ENCODE measurements at places on chromosomes 5 and 9.

DNA sequence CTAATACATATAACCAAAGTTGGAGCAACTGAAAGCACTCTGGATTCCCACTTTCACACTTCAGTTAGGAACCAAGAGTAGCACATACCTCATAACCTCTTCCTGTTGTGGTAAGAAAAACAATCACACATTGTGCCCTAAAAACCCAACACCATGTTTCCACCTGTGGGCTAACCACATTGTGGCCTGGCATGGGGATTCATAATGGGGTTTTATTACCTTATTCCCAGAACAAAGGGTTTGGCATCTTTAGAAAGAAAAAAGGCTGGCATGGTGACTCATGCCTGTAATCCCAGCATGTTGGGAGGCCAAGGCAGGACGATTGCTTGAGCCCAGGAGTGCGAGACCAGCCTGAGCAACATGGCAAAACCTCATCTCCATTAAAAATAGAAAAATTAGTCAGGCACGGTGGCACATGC is 60.6 kb downstream of the HSD17B3 start:
- no peak for DNase-seq

DNA sequence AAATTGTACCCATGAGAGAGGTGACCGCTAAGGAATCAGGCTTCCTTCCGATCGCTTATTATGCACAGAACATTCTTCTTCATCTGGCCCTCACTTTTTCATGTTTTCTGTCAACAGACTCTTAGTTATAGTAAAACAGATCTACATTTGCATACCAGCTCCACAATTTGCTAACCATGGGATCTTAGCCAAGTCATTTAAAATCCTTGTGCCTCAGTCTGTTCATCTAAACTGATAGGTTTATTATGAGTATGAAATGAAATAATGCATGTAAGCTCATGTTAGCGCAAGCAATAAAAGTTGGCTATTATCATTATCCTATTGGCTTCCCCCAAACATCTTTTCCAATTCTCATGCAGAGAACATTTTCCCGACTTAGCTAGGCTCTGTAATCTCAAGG is 42.3 kb downstream of the FGF1 start:
- no peak for DNase-seq

GRCh38 chr5:173451031-173451430 is 122.8 kb upstream of the STC2 start:
- no peak for DNase-seq

DNA sequence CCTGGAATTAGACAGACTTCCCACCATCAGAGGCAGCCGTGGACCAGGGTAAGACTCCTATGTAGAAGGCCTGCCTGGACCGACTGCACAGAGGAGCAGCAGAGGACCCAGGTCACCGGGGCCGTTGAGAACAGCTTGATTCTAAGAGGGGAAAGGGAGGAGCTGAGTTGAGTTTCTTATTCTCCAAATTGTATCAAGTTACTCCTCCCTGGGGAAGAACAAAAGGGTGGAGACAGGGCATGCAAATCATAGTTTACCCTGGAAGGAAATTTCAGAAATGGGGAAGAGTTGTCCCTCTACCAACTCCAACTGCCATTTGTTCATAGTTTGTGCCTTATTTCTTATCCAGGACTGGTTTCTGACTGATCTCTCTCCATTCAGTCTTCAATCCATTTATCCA is 20.9 kb upstream of the SLC31A2 start:
- no peak for DNase-seq

DNA sequence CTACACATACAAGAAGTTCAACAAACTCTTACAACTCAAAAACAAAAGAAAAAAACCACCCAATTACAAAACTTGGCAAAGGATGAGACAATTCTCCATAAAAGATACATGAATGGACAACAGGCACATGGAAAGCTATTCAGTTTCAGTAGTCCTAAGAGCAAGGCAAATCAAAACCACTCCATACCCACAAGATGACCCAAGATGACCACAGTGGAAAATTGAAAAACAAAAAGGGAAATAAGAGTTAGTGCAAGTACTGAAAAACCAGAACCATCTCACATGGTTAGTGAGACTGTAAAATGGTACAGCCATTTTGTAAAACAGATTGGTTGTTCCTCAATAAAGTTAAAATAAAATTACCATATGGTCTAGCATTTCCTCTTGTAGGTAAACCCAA is 287.1 kb upstream of the CDH9 start:
- DNase-seq: no peak

DNA sequence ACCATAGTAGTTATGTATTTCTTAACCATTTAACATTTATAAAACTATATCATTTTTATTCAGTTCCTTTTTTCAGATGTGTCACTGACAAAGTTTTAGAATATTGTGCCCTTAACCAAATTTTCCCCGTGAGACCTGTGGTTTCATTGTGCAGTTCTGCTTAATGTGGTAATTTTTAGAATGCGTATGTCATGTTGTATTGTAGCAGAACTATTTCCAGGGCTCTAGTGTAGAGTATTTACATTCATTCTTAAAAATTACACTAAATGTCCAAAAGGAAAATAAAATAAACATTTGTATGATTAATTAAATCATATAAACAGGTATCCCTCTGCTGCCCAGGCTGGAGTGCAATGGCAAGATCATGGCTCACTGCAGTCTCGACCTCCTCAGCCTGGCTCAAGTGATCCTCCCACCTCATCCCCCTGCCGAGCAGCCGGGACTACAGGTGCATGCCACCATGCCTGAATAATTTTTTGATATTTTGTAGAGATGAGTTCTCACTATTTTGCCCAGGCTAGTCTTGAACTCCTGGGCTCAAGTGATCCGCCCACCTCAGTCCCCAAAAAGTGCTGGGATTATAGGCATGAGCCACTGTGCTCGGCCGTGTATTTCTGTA is 15.4 kb downstream of the SERINC5 start:
- DNase-seq: no peak

GRCh38 chr9:104944356-104944755 is 16.4 kb upstream of the ABCA1 start:
- DNase-seq: no peak

DNA sequence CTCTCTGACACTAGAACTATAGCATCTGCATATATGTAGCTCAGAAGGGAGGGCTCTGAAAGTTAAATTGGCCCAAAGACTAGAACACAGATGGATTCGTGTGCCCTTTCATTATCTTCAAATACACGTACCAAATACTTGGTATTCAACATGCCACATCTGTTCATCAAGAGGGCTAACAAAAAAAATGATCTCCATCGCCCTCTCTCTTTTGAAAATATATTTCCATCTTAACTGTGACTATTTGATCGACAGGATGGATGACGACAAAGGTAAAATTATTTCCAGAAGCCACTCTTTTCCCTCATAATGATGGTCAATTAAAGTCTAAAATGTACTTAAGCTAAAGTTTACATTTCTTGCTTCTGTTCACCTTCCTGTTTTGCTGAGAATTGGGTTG is 77.0 kb downstream of the SEMA6A start:
- no peak for DNase-seq

- no peak for DNase-seq
Measured at GRCh38 chr5:59051951-59052350, 469.1 kb downstream of the RAB3C start.

- DNase-seq: no peak
Measured at GRCh38 chr9:18319918-18320445, 154.0 kb upstream of the ADAMTSL1 start.

GRCh38 chr9:123997665-123998277 is 13.8 kb upstream of the LHX2 start:
- DNase-seq: no peak

GRCh38 chr5:44795496-44795895 is 13.3 kb upstream of the MRPS30 start:
- DNase-seq: no peak

DNA sequence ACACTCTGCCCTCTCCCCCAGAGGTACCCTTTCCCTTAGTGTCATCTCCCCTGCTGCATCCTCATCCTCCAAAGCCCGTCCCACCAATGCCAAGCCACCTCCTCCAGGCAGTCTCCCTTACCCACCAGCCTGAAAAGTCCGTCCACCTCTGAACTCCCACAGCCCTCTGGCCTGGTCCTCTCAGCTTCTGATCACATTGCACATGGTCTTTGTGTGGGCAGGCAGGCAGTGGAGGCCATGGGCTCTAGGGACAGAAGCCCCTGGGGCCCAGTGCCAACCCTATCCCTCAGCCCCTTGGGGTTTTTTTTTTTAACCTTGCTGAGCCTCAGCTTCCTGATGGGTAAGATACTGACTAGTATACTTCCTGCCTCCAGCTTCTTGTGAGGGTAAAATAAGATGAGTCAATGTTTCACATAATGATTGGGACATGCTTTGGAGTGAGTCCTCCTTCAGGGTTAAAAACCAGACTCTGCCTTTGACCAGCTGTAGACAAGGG is 19.4 kb downstream of the CSF1R start:
- no peak for DNase-seq

- DNase-seq: no peak
Measured at GRCh38 chr9:116223926-116224325, 70.3 kb downstream of the PAPPA start.

DNA sequence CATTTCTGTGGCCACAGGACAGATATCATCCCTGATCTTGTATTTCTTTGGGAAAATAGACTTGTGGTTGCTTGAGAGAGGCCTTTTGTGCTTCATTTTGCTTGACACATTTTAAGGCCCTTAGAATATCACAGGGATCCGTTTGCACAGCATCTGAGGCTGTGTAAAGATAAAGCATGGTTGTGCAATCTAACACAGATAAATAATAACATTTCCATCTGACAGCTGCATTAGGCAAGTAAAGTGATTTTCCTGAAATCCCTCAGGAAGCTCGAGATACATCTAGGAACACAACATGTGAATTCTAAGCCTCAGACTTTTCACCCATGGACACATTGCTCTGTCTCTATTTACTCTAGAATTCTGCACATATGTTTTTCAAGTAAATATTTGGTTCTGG is 212.8 kb upstream of the ADAMTSL1 start:
- DNase-seq: no peak

DNA sequence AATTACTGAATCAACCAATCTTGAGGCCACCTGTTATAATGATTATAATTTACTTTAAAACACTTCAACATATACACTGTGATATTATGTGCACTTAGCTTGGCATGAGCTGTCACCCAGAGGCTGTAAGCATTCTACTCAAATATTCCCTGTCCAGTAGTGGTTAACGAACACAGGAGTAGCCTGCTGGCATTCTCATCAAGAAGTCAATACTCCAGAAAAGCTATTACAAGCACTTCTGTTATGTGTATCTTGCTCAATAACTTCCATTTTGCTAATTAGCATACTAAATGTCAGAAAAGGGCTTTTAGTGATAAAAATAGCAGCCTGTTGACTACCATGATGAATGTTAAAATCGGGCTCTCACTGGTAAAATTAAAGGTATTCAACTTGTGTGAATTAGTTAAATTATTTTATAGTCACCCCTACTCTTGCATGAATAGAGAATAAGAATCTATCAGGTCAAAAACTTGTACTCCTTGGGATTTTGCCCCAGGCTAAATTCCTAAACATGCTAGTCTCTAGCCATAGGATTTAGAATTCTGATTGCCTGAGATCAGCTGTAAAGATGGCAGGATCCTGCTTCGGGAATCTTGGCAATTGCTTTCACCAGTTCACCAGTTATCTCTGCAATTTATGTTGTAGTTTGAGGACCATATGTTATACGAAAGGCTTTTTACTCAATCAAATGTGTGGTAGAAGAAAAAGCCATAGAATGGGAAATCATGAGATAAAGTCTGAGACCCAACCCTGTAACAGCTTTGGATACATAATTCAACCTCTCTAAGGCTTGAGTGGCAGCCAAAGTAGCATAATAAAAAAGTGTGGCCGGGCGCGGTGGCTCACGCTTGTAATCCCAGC is 43.4 kb upstream of the PAM start:
- no peak for DNase-seq

GRCh38 chr5:3237276-3237868 is 358.3 kb upstream of the IRX1 start:
- no peak for DNase-seq

DNA sequence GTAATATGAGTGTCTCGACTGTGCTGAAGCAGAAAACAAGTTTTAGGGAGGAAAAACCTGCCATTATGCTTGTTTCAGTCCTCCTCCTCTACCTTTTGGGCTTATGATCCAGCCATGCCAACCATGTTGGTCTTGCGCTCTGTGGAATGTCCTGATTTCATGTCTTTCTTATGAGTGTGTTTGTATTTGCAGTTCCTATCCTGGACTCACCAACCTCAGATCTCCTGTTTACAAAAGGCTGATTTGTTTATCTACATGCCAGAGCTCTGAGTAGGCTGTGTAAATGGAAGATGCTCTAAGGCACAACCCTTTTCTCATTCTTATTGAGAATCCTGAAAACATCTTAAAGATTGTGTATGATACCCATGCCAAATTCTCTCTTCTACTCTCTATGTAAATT is 138.6 kb downstream of the ARHGEF28 start:
- no peak for DNase-seq

DNA sequence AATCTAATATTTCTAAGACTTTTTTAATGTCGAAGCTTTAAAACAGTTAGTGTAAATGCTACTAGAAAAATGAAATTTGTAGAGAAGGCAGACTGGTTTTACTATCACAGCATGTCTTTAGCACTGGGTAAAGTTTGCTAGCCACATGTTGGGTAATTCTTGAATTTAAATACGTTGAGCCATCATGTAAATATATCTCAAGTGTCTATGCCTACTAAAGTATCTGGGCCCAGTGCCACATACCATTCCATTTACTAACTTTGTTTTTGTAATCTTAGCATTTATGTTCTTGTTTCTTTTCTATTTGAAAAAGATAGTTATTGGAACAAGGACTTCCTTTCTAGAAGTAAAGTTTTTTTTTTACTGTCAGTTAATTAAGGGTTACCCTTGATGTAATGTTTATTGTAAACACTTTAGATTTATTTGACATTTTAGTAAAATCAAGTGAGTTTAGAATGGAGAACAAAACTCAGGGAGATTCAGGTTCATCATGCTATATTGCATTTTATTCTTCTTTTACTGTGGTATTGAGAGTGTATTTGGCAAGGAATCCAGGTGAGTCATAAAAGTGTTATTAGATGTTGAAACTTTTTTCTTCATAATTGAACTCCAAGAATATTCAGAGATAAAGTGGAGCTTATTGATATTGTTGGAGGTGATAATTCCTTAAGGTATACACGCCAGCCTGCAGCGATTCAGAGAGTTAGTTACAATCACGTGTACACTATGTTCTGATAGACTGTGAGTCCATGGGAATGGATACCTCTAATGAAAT is 182.4 kb downstream of the CCDC171 start:
- no peak for DNase-seq

DNA sequence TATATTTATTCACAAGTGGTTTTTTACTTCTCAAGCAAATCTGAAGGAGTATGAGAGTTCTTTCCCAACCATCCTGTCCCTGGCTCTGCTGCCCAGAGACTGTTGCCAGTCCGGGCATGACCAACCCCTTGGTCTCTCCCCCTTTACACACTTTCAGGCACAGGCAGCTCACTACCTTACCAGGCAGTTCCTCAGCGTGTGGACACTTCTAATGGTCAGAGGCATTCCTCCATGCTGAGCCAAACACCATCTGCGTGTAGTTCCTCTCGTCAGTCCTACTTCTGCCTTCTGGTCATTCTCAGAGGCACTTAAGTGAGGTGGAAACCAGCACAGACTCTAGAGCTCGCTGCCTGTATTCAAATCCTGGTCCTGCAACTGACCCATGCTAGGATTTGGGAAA is 56.1 kb downstream of the TSTD2 start:
- DNase-seq: no peak

All from NCI-H446 (cell line).